ENCODE measurements at places on chromosomes 6 and 20. TPM values are rescaled to one million over a fixed set of nuclear protein-coding genes. Genes with fewer than 3 reads are reported as not detected.

DNA sequence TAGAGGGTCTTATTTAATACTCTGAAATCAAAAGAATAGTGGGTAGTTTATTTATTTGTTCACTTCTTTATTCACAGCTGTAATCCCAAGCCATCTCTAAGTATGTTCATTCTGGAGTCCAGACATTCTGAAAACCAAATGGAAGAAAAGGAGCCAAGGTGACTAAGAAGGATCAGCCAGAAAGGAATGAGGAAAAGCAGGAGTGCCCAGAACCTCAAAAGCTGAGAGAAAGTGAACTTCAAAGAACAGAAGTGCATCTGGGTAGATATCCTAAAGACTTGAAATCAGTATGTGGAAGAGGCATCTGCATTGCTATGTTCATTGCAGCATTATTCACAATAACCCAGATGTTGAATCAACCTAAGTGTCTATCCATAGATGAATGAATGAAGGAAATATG lies 94.8 kb downstream of the VIP start:
- H3K27ac ChIP-seq, result no peak overlapping the region
- no peaks in the 10 kb centered on the region for H3K4me1 ChIP-seq
- H3K4me3 ChIP-seq, result no peak overlapping the region
- no peak for DNase-seq
- no peaks in the 10 kb centered on the region for H3K36me3 ChIP-seq

DNA sequence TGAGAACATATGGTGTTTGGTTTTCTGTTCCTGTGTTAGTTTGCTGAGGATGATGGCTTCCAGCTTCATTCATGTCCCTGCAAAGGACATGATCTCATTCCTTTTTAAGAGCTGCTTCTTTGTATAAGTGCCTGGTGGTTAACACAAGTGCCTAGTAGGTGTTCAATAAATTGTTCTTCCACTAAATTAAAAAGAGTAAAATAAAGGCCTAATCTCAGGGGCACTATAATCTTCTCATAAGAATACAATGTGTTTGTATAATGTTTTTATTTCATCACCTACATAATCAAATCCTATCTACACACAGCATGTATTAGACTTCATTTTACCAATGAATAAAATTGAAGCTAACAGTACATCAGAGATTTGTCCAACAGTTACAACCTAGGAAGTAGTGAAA lies 252.7 kb downstream of the KHDC1L start:
- no peak overlapping the region for H3K27ac ChIP-seq
- H3K4me3 ChIP-seq, result no peak overlapping the region
- no peaks in the 10 kb centered on the region for H3K27me3 ChIP-seq
- no peaks in the 10 kb centered on the region for H3K36me3 ChIP-seq
- H3K4me1 ChIP-seq, result peaks cover 12% of the 10 kb centered on the region

- H3K27ac ChIP-seq, result no peak overlapping the region
- H3K4me1 ChIP-seq, result no peaks in the 10 kb centered on the region
- H3K27me3 ChIP-seq, result no peaks in the 10 kb centered on the region
- H3K36me3 ChIP-seq, result no peaks in the 10 kb centered on the region
- DNase-seq, result no peak
These were observed 20.4 kb upstream of the SIRPD start for GRCh38 chr20:1577906-1578305.

DNA sequence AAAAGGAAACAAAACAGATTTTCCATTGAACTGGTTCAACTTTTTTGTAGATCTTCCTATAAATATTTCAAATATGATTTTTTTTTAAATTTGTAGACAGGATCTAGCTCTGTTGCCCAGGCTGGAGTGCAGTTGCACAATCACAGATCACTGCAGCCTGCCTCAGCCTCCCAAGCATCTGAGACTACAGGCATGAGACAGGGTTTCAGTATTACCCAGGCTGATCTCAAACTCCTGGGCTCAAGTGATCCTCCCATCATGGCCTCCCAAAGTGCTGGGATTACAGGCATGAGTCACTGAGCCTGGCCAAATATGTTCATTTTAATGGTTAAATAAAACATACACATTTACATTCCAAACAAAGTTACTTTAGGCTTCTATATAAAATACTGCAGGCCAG lies 33.6 kb downstream of the SAMHD1 start:
- H3K27ac ChIP-seq, result no peak overlapping the region
- DNase-seq, result no peak
- H3K27me3 ChIP-seq, result no peaks in the 10 kb centered on the region
- no peak overlapping the region for H3K4me3 ChIP-seq

DNA sequence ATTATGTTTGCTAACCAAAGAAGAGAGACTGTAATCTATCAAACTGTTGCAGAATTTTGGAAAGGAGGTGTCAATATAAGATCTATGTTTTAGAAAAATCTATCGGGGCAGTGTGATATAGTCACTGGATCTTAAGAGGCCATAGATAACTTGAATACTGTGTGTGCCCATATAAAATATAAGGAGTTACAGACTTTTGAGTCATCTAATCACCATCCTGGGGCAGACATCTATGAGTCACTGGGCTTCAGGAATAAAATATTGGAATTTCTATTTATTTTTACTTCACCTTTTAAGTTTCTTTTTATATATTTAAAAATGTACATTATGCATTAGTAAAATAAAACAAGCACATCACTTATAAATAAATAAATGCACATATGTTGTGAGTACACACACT lies 509.3 kb upstream of the MAN1A1 start:
- H3K36me3 ChIP-seq, result no peaks in the 10 kb centered on the region
- no peak for DNase-seq
- H3K4me3 ChIP-seq, result no peak overlapping the region
- H3K4me1 ChIP-seq, result peaks cover 9% of the 10 kb centered on the region
- no peaks in the 10 kb centered on the region for H3K27me3 ChIP-seq

- DNase-seq, result no peak
- no peak overlapping the region for H3K4me3 ChIP-seq
- no peaks in the 10 kb centered on the region for H3K4me1 ChIP-seq
- H3K27ac ChIP-seq, result no peak overlapping the region
These were observed 764.0 kb upstream of the CITED2 start for GRCh38 chr6:140138311-140139010.

DNA sequence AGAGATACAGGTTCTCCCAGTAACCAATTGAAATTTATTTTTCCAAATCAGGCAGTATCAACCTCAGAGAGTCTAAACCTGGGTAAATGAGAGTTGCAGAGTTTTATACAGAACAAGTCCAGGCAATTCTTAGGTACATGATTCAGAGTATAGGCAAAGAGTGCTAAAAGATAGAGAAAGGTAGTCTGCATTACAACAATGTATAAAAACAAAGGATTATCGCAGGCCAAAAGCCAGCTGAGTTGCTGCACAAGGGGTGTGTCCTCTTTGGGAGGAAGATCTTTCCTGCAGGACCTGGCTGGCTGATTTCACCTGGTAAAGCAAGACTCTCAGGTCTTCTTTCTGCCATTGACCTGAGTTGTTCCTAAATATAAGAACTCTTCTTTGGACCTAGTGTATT lies 48.9 kb upstream of the ECHDC1 start:
- H3K4me3 ChIP-seq, result no peak overlapping the region
- H3K27me3 ChIP-seq, result peaks cover 13% of the 10 kb centered on the region
- H3K36me3 ChIP-seq, result no peaks in the 10 kb centered on the region
- no peak overlapping the region for H3K27ac ChIP-seq
- H3K4me1 ChIP-seq, result no peaks in the 10 kb centered on the region

GRCh38 chr6:50007819-50008218 lies 14.0 kb downstream of the DEFB110 start:
- no peaks in the 10 kb centered on the region for H3K36me3 ChIP-seq
- no peak for DNase-seq
- no peaks in the 10 kb centered on the region for H3K4me1 ChIP-seq
- no peaks in the 10 kb centered on the region for H3K27me3 ChIP-seq
- H3K27ac ChIP-seq, result no peak overlapping the region

- H3K27ac ChIP-seq, result no peak overlapping the region
- peaks cover 7% of the 10 kb centered on the region for H3K36me3 ChIP-seq
- peaks cover 21% of the 10 kb centered on the region for H3K4me1 ChIP-seq
- no peak overlapping the region for H3K4me3 ChIP-seq
- DNase-seq, result no peak
These were observed 21.5 kb downstream of the TUBB2B start for GRCh38 chr6:3205913-3206312.

DNA sequence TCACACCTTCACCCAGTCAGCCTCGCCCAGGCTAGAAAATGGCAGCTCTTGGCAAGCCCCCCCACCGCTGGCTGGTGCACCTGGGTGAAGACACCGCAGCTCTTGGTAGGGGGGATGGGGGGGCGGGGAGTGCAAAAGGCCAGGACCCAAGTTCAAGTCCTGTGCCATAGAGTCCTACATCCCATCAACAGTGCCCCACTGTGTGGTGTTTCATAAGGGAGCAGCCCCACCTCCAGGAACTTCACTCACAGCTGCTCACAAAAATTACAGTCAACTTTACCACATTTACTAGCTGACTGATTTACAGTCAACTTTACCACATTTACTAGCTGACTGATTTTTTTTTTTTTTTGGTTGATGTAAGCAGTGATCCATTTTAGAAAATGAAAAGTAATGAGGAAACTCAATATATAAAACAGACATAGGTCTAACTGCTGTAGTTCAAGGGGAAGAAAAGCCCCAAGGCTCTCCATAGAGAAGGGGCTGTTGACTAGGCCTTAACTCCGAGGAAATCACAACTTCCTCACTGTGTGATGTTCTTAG lies 208.9 kb upstream of the SNX9 start:
- no peak for DNase-seq
- H3K27ac ChIP-seq, result no peak overlapping the region
- H3K27me3 ChIP-seq, result no peaks in the 10 kb centered on the region
- no peaks in the 10 kb centered on the region for H3K36me3 ChIP-seq

- peaks cover 18% of the 10 kb centered on the region for H3K4me1 ChIP-seq
- no peak for DNase-seq
- H3K27me3 ChIP-seq, result no peaks in the 10 kb centered on the region
- peak overlapping the region; percentile 61 for H3K27ac ChIP-seq
- no peak overlapping the region for H3K4me3 ChIP-seq
These were observed 17.9 kb downstream of the ABHD12 start for GRCh38 chr20:25372584-25373336.

DNA sequence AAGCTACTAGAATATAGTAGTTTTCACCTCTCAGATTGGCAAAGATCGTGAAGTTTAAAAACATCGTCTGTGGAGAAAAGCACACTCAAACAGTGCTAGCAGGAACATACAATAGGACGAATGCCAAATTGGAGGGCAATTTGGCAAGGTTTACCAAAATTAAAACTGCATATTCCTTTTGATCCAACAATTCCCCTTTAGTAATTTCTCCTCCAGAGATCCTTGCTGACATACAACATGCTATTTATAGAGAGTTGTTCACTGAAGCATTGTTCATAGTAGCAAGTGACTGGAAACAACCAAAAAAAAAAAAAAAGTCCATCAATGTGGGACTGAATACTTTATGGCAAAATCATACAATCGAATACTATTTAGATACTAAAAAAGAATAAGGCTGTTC lies 202.2 kb downstream of the ATXN1 start:
- H3K4me1 ChIP-seq, result no peaks in the 10 kb centered on the region
- H3K36me3 ChIP-seq, result no peaks in the 10 kb centered on the region
- H3K27ac ChIP-seq, result no peak overlapping the region
- H3K4me3 ChIP-seq, result no peak overlapping the region
- no peak for DNase-seq
- no peaks in the 10 kb centered on the region for H3K27me3 ChIP-seq

DNA sequence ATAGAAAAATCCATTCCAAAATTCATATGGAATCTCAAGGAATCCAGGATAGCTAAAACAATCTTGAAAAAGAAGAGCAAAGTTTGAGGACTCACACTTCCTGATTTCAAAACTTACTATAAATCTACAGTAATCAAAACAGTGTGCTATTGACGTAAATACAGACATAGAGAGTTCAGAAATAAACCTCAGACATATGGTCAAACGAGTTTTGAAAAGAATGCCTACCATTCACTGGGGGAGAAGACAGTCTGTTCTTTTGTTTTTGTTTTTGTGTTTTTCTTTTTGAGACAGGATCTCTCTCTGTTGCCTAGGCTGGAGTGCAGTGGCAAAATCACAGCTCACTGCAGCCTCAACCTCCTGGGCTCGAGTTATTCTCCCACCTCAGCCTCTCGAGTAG lies 25.3 kb upstream of the PROKR2 start:
- peaks cover 7% of the 10 kb centered on the region for H3K36me3 ChIP-seq
- H3K27ac ChIP-seq, result no peak overlapping the region
- H3K4me3 ChIP-seq, result no peak overlapping the region
- DNase-seq, result no peak

DNA sequence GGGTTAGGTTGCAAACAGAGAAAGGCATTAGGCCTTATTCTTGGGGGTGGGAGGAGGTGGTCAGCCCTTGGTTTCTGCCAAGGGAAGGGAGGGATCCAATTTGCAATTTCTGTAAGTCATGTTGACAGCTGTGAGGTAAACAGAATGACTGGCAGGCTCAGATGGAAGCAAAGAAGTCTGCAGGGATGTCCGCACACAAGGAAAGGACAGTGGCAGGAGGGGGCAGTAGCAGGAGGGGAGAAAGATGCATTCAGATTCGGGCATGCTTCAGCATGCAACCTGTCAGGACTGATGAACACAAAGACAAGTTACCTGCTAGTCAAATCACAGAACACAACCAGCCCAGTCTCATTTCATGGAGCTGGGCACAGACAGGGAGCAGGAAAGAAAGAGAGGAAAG lies 217.9 kb upstream of the FOXA2 start:
- no peak overlapping the region for H3K4me3 ChIP-seq
- DNase-seq, result no peak
- no peak overlapping the region for H3K27ac ChIP-seq
- H3K27me3 ChIP-seq, result peaks cover 9% of the 10 kb centered on the region

DNA sequence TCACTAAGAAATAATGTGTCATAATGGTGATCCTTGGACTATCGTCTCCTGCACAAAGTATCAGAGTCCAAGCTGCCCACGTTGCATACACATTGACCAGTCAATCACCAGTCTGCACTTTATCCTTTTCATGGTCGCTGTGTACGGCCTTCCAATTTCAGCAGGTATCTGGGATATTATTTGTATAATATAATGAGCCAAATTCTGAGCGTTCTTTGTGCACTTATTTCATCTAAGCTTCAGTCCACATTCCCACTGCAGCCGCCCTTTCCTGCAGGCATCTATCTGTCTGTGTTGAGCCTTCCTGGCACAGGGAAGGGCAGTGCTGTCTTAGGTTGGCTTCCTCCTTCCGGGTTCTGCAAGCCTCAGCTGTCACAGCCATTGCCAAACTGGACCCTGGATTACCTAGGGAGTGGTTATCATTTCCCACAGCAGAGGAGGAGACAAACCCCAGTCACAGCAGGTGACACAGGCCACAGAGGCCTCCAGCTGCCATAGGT lies 174.3 kb downstream of the TTLL2 start:
- no peak for DNase-seq
- H3K27me3 ChIP-seq, result peaks cover 6% of the 10 kb centered on the region
- no peaks in the 10 kb centered on the region for H3K4me1 ChIP-seq
- no peaks in the 10 kb centered on the region for H3K36me3 ChIP-seq
- no peak overlapping the region for H3K27ac ChIP-seq
- H3K4me3 ChIP-seq, result no peak overlapping the region

HLA-DRB1 gene
- 69.9 TPM for total RNA-seq

SH3BGRL2 gene
- not detected for total RNA-seq

DYNLT2 gene
- total RNA-seq, result 1.5 TPM

HLA-DPA1 gene
- total RNA-seq, result 145 TPM
